ENCODE measurements at places on chromosomes 2 and 18.

DNA sequence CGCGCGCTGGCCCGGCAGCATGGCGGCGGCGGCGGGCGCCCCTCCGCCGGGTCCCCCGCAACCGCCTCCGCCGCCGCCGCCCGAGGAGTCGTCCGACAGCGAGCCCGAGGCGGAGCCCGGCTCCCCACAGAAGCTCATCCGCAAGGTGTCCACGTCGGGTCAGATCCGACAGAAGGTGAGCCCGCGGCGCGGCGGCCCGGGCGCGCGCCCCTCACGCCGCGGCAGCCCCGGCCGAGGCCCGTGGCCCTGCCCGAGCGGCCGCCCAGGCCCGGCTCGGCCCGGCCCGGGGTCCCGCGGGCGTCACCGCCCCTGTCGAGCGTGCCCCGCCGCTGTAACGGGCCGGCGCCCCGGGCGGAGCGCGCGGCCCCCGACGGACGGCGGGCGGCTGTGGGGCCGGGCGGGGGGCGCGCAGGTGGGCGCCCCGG, 218 bp downstream of the DGKD start:
- no peak for DNase-seq

- no peak for DNase-seq
Measured at GRCh38 chr2:181223234-181223633, 234.0 kb upstream of the ITGA4 start.

- DNase-seq, result no peak
Measured at GRCh38 chr2:159982842-159983785, 79.3 kb downstream of the PLA2R1 start.

DNA sequence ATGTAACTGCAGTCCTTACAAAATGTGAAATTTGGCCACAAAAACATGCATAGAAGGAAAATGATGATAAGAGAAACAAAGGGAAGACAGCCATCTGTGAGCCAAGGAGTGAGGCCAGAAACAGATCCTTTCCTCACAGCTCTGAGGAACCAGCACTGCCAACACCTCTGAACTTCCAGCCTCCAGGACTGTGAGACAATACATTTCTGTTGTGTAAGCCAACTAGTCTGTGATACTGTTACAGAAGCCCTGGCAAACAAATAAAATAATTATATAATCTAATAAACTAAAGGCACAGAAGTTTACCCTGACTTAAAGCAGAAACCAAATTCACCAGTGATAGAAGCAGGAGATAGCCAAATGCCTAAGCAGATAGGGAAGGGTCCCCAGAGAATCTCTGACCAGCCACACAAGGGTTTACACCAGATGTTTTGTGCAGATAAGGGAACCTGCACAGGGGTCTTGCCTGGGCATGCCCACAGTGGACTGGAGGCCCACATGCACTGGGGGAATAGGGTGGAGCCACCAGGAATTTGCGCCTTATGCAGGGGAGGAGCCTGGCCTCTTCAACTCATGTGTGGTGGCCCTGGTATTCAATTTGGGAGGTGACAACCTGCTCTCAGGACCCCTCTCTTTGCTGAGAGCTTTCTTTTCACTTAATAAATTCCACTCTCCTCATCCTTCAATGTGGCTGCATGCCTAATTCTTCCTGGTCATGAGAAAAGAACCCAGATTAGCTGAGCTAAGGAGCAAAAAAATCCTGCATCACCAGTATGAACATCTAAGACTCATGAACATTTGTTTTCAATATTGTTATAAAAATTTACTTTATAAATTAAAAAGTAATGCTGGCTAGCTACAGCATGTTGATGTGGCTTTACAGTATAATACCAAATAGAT, 3.8 kb upstream of the GCC2 start:
- peak; percentile 11 for DNase-seq

DNA sequence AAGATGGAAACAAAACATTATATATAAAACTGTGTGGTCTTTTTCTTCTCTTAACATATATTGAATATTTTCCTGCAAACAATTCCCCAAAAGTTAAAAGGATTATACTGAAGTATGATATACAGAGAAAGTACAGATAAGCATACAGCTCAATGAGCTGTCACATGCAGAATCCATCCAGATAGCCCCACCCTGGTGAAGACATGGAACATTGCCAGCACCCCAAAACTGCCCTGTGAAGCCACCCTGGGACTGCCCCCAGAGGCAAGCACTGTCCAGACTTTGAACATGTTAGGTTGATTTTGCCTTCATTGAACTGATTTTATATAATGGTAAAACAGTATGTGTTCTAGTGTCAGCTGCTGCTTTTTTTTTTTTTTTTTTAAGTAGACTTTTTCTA, 112.3 kb upstream of the IL1R2 start:
- no peak for DNase-seq

- no peak for DNase-seq
Measured at GRCh38 chr2:202671317-202672035, 36.7 kb downstream of the FAM117B start.

All from LNCaP clone FGC (cell line).